Stromal cell of bone marrow (primary cell): ENCODE measurements at places on chromosomes 7 and 10.

DNA sequence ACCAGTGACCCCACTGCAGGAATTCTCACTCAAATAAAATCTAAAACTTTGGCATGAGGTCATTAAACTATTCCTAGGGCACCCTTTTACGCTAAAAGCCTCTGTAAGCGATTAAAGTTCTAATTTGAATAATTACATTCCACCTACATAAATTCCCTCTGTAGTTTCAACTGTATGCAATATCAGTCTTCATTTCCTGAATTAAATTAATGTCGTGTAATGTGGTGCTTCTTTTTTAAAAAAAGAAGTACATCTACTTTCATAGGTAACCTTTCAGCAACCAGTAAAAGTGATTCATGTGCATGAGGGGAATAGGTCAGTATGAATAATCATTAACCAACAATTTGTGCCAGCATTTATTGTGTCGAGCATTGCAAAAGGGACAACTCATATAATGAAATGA, 44.7 kb downstream of the IMMP2L start:
- DNase-seq, result no peak

DNA sequence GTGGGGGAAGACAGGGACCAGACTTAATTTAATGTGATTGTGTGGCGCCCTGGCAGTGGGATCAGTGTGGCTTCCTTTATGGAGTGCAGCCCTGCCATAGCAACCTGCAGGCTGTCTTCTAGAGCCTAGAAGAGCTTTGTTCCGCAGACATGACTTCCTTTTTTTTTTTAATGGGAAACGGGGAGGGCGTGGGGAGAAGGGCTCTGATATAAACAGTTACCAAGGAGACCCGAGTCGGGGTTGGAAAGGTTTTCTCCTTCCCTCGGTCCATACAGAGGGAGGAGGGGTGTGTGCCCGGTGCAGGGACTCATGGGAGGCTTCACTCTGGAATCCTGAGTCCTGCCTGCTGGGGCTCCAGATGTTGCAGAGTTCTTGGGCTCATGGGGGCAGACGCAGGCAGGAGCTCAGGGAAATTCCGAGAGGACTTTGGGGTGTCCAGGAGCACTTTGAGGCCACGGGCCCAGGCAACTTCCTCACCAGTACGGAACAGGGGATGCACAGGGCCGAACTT, 26.9 kb downstream of the TMEM120A start:
- DNase-seq, result no peak

GRCh38 chr7:3887096-3887690, 586.1 kb downstream of the SDK1 start:
- DNase-seq, result no peak

- DNase-seq, result no peak
These were observed 3.4 kb upstream of the BMPR1A start for GRCh38 chr10:86753051-86753450.

- peak; percentile 6 for DNase-seq
These were observed 120.0 kb upstream of the PLPP4 start for GRCh38 chr10:120336911-120337540.
